ENCODE measurements at places on chromosomes 5 and 9.

DNA sequence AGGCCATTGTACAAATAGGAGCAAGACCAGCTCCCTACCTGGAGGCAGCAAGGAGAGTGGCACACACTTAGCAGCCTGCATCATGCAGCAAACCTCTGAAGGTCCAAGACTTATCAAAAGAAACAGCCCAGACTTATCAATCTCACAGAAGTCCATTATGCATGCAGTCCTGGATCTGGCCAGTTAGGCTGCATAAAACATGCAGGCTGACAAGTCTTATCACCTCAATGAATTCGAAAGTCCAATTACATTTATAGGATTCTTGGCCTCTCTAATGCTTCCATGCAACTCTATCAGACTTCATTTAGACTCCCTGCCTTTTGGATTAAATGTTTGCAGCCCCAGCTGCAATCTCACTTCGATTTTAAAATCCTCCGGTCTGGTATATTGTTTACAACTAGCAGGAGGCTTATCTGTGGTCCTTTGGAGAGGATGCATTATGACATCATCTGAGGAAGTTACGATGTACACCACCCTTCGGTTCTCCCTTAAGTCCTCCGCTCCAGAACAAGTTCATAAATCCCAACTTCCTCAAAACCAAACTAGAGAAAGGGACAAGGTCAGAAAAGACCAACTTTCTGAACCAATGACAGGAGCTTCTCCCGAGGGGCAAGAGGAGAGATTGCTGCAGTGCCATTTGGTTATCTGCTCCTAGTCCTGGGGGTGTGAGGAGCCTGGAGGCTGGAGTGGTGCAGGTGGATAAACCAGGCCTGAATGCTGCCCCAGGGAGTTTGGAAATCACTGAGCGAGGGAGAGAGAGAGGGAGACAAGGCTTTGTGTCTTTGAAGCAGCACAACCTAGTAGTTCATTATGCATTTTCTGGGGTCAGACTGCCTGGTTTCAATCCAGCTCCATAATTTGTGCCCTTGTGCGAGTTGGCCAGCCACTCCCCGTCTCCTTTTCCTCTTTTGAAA is 313.9 kb downstream of the TLE1 start:
- no peak for DNase-seq

DNA sequence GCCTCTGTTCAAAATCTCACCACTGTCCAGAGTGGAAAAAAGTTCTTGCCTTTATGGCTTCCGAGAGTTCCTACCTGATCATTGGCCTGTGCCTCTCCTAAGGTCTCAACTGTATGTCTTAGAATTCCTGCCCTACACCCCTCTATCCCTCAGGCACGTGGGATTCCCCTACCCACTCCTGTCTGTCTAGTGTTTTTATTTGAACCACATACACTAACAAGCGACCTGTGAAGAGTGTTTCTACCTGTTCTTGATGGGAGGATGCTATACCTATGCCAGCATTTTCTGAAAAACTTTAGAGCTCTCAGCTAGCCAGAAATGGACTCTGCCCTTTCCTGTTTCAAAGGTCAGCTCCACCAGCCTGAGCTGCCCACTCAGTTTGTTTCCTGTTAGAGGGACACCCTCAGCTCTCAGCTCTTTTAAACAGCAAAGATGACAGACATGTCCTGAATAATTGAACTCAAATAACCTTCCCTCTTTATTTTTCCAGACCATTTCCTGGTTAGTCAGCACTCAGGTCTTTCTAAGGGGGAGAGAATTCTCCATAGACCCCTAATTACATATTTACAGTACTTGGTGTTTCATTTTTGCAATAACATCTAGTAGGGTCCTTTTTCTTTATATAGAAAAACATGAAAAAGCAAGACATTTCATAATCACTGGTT is 214.8 kb downstream of the AOPEP start:
- no peak for DNase-seq

GRCh38 chr5:76742583-76742982 is 26.7 kb downstream of the F2R start:
- no peak for DNase-seq

DNA sequence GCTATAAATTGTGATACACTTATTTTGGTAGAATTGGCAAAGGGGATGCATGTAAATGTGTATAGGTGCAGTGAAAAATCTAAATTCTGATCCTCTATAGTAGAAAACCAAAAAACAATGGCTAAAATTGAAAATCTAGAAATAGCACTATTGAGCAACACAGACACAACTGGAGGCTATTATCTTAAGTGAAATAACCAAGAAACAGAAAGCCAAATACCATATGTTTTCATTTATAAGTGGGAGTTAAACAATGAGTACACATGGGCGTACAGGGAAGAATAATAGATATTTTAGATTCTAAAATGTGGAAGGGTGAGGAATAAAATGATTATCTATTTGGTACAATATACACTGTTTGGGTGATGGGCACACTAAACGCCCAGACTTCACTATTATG is 183.2 kb upstream of the TUSC1 start:
- DNase-seq = no peak

- DNase-seq = no peak
These were observed 35.4 kb upstream of the TGFBR1 start for GRCh38 chr9:99069546-99069945.

- DNase-seq = no peak
These were observed 344 bp downstream of the NEUROG1 start for GRCh38 chr5:135535420-135535819.

All from posterior vena cava (tissue), 2 donors.